ENCODE measurements at places on chromosomes 13 and 19.

DNA sequence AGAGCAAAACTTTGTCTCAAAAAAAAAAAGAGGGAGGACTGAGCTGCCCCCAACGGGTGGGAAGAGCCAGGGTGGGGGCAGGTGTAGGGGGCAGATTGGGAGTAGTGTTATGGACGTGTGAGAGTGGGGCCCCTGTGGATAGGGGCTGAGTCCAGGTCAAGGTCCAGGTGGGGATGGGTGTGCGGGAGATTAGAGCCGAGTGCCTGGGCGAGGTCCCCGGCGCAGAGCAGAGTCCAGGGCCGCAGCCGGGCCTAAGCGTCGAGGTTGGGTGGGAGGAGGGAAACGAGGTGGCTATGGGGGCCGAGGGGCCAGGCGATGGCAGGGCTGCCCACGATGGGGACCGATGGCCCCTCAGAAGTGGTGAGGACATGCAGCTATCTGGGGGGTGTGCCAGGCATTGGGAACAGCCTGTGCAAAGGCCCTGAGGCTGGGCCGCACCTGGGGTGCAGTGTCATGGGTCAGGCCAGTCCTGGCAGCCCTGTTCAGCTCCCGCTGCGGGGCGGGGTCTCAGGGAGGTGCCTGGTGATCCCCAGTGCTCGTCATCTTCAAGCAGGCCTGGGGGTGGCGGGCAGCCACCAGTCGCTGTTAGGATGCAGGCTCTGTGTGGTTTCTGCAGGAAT is 12.3 kb upstream of the MISP start:
- no peak for DNase-seq

DNA sequence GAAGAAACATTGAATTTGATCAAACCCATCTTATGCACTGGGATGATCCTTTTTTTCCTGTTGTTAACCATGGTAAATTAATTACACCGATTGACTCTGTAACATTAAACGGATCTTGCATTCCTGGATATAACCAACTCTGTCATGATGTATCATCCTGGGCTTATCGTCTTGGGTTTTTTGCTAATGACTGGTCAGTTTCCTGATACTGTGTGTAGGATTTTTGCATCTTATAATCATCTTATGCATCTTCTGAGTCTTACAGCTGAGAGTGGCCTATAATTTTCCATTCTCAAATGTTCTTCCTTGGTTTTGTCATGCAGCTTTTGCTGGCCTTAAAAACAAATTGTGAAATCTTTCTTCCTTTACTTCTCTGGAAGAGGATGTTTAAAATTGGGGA is 12.8 kb downstream of the DCUN1D2 start:
- DNase-seq, result no peak

GRCh38 chr13:79525064-79525857 is 44.3 kb downstream of the NDFIP2 start:
- DNase-seq, result no peak

GRCh38 chr19:51544038-51544437 is 12.6 kb upstream of the SIGLEC6 start:
- no peak for DNase-seq

- no peak for DNase-seq
Observed at GRCh38 chr13:103731959-103732358, 665.7 kb upstream of the SLC10A2 start.

- DNase-seq, result no peak
Observed at GRCh38 chr13:26995159-26995558, 176.5 kb downstream of the USP12 start.

- DNase-seq, result no peak
Observed at GRCh38 chr19:40264314-40265054, 20.7 kb downstream of the AKT2 start.

DNA sequence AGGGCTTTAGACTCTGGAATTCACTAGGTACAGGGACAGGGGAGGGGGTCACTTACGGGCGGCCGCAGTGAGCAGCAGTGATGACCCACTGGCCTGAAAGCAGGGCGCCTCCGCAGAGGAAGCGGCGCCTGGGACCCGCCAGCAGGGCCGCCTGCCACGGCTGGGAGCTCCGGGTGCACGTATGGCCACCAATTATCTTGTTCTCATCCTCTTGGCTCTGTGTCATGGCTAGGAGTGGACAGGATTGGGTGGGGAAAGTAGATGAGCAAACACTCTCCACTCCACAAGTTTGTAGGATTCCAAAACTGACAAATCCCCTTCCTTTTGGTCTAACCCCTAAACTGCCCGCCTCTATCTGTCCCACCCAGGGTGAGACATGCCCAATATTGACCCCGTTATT is 1.2 kb downstream of the KLK14 start:
- DNase-seq, result no peak
